ENCODE measurements at places on chromosomes 4 and X.

DNA sequence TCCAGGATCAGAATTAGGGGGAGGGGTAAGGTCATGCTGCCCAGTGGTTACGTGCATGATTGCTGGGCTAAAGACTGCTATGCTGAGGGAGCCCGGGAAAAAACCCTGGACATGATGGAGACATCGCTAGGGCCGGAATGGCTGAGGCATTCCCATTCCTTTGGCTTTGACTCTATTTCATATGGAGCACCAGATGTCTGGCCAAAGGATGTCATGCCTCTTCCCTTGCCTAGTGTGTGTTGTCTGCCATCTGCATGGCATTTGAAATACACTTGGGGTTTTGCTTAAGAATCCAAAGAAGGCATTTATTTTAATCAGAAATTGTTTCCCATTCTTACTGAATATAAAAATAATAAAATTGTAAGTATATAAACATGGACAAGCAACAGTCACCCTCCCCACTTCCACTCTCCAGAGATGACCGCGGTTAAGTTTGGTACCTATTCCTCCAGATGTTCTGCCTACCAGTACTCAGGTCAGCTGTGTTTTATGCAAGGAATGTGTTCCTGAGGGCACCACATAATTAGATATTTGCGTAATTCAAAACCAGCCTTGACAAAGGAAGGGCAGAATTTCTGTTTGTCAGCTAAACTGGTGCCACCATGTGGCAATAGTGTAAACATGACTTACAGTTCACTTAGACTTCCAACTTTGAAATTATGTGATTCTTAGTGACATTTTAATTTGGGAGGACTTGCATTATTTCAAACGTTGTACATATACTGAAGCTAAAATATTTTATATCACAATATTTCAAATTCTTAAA lies 105.9 kb downstream of the CT47B1 start:
- DNase-seq = peak; percentile 55

- no peak for DNase-seq
These were observed 5.0 kb upstream of the DDX60L start for GRCh38 chr4:168485156-168485910.

DNA sequence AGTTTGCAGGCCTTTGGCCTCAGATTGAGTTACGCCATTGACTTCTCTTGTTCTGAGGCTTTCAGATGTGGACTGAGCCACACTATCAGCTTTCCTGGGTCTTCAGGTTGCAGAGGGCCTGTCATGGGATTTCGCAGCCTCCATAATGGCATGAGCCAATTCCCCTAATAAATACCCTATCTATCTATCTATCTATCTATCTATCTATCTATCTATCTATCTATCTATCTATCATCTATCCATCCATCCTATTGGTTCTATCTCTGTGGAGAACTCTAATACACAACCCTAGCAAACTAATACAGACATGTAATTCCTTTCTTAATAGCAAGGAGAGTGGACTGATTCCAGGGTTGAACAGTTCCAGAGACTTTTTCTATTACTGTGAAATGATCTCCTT lies 9.5 kb upstream of the STIM2 start:
- no peak for DNase-seq

GRCh38 chr4:95167805-95168204 lies 381.0 kb downstream of the UNC5C start:
- no peak for DNase-seq

DNA sequence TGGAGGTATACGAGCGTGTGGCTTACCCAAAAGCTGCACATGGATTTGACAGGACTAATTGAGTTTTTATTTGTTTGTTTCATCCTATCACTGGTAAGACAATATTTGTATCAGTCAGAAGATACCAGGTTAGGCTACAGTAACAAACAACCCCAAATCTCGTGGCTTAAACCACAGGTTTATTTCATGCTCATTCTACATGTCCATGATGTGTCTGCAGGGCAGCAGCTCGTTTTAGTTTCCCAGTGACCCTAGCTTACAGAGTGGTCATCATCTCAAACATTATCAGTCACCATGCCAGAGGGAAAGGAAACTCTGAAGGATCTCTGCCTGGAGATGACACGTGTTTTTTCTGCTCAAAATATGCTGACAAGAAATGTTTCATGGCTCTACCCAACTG lies 108.3 kb downstream of the SHROOM3 start:
- DNase-seq = no peak

DNA sequence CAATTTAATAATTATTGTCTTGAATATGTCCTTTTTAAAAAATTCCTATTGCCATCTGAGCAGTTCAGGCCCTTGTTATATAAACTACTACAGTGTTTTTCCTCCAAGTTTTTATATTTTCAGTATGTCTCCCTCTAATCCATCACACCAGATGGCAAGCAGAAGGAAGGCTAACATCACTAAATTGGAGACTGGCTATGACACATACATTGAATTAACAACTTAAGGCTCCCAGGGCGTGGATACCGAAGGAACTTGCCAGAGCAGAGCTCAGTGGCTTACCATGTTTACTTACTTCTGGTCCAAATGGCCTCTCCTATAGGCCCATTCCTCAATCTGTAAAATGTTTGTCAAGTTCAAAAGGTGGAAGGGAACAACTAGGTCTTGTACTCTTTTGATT lies 13.0 kb downstream of the MAGEB1 start:
- DNase-seq = no peak

DNA sequence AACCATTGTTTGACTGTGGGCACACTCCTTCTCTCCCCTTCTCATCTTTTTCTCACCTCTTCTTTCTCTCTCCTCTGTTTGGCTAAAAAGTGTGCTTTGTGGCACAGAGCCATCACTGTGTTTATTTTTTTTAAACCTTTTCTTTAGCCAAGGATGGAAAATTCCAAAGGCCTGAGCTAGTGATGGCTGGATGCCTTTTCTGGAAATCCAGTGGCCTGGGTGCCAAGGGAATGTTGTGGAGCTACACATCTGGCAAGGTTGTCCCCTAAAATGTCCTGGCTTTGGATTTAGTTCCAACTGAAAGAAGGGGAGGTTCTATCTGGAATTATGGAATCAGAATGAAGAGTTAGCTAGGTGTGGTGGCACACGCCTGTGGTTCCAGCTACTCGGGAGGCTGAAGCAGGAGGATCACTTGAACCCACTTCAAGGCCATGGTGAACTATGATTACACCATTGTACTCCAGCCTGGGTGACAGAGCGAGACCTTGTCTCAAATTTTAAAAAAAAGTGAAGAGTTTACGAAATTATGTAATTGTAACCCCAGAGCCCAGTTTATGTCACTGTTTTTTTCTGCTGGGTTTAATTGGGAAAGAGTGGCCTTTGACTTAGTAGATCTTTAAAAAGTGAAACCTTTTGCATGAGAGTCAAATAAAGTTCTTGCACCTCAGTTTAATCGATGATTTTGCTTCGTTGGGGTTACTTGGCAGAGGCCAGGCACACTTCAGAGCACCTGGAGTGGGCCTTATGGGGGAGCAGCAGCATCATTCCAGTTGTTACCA lies 17.7 kb downstream of the DOCK11 start:
- no peak for DNase-seq

- DNase-seq = no peak
These were observed 64.4 kb upstream of the NAP1L5 start for GRCh38 chr4:88761861-88762523.

- DNase-seq = no peak
These were observed 117.3 kb downstream of the FAT4 start for GRCh38 chr4:125432078-125432477.

DNA sequence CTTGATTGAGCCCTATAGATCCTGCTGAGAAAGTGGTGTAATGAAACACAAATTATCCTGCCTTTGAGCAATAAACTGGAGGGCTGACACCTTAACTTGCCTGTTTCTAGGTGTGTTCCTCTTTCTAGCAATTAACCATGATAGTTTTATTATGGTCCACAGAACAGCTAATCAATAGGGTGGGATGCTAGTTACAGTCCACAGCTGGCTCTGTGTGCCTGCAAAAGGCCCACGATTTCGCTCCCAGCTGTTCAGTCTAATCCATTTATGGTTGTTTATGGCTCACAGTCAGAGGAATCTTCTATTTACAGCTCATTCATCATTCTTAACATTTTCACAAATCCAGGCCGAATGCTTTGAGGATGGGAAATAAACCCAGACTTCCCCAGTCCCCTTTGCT lies 674.9 kb downstream of the SMARCA1 start:
- no peak for DNase-seq

DNA sequence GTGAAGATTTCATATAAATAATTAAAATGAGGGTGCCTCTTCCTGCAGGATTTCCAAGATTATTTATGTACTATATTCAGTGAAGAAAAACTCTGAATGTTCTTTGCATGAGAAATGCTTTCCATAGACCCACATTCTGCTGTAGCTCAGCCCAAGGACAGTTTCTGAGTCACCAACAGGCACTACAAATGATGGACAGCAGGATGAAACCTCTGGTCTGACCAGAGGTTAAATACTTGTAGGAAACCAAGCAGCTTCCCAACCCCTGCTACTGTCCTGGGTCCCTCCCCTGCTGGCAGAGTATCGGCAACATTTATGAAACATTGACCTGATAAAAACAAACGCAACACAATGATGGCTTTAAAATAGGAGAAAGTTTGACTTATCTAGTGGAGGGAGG lies 73.1 kb downstream of the CXXC4 start:
- no peak for DNase-seq

DNA sequence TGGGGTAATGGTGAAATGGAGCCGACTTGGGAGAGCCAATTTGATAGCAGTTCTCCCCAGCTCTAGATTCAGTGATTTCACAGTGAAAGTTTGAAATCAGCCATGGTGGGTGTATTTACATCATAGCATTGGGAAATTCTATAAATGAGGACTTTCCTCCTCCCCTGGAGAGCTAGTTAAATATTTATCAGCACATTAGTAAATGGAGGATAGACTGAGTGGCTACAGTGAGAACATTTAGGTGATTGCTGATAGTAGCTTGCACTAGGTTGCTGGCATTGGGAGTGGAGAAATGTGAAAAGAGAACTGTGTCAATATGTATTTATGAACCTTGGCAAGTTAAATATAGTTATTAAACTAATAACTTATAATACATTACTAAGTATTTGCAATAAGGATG lies 347.3 kb downstream of the CCSER1 start:
- DNase-seq = no peak

GRCh38 chr4:57233386-57233785 lies 123.2 kb upstream of the IGFBP7 start:
- DNase-seq = no peak

DNA sequence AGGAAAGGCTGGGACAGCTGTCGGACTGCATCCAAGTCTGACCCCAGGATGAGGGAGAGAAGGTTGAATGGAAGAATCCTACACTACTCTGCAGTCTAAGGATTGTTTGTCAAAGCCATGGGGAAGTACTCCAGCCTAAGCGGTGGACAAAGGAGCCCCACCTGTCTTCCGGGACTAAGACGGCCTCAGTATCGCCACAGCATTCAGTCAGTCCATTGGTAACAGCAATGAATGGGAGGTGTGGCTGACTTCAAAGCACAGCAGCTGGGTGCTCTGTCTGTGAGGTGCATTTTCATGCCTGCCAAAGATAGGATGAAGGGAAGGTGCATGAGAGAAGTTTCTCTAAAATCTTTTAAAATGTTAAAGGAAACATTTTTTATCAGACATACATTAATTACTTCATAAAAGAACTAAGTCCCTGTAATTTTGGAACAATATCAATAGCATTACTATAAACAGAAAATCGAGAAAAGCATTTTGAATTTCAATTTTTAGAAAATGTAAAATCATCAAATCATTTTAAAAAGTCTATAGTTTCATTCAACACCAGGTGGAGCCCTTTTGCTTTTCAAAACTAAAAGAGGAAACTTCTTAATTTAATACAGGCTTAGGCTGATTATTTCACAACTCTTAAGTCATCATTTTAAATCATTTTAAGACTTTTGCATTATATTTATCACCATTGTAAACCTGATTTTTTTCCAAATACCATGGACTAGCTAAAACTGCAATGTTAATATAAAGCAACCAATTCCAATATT lies 27.6 kb upstream of the INTU start:
- no peak for DNase-seq

DNA sequence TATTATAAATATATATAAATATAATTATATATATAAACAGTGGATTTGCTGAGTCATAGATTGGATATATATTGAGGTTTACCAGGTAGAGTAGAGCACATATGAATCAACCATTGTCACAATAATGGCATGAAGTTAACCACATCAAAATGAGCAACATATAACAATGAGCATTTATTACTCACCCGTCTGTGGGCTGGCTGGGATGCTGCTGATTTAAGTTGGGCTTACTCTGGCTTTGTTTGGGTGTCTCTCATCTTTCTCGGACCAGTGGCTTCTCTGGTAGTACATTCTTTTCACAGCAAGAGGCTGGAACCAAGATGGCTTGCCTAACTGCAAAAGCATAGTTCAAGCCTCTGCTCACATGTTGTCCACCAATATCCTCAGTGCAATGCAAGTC lies 111.7 kb upstream of the TAPT1 start:
- DNase-seq = no peak

DNA sequence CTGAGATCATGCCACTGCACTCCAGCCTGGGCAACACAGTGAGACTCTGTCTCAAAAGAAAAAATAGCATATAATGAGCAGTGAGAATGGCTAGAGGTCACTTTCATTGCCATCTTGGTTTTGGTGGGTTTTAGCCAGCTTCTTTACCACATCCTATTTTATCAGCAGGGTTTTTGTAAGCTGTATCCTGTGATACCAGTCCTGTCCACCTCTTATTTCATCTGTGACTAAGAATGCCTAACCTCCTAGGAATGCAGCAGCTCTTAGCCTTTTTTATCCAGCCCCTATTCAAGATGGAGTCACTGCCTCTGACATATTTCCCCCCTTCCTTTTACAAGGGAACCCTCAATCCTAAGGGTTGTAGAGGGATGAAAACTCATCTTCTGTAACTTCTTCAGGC lies 26.1 kb upstream of the IGFBP7 start:
- no peak for DNase-seq

DNA sequence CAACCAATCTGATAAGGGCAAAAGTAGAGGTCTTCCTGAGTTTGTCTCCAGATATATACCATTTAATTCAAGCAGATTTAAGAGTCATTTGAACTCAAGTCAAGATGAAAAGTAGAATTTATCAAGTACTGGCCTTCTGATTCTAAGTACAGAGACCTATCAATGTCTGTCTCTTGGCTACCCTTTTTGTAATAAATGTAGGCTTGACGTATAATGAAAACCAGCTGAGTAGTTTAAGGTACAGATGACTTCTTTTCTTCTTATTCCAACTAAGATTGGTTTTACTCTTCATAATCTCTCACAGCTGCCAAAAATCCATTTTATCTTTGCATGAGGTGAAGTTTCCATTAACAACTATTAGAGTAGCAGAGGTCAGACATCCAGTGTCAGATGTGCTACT lies 867.6 kb downstream of the FAT4 start:
- no peak for DNase-seq

GRCh38 chrX:12965131-12965940 lies 9.6 kb upstream of the TMSB4X start:
- no peak for DNase-seq

DNA sequence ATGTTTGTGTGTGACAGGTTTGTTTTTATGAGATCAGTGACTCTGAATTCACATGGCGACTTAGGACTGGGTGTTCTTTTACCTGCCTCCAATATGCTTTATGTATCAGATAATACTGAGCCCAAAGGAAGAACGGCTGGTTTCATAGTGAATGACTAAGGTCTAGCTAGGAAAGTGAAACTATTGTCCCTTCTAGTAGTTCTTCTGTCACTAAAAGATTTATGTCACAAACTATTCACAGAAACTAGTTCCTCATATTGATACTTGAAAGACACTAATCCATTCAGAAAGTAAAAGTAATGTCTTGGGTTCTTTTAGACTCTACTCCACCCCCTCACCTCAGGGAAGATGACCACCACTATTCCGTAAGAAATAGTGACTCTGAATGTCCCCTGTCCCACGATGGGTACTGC lies 81.7 kb downstream of the EGF start:
- DNase-seq = no peak

GRCh38 chrX:140440876-140441275 lies 64.0 kb downstream of the SOX3 start:
- DNase-seq = no peak

Data from NCI-H526 (cell line).